Activated T-cell treated with anti-CD3 and anti-CD28 coated beads for 1 hour (primary cell): ENCODE measurements at places on chromosomes 11 and 22.

- no peak for DNase-seq
Measured at GRCh38 chr11:115317277-115318185, 186.7 kb downstream of the CADM1 start.

DNA sequence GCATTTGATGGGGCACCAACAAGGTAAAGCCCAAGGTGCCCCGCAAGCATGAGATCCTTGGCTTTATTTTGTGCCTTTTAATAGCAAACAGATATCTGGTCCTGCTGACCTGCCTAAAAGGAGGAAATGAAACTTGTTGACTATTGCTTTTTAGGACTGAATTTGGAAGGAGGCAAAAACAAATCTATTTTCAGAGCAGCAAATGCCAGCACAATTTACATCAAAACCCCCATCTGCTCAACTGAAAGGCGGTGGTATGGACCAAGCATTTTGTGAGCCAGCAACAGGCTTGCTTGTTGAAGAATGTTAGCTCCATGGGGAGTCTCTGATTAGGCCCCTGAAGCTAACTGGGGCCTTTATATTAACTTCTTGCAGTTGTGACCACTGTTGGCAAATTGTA, 192.6 kb upstream of the E2F8 start:
- DNase-seq: no peak

DNA sequence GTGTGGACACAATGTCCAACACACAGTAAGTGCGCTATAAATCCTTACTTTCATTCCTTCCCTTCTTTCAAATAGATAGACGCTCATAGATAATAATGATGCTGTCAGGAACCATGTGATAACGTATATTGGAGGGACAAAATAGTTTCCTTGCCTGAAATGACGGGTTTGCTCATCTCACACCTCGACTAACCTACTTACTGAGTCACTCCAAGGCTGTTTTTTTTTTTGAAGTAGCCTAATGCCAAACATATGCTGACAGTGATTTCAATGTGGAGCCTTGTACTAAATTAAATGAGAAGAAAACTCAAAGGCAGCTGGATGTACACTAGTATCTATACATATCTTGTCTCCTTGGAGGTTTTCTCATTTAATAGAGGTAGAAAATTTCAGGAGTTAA, 400.5 kb downstream of the NELL1 start:
- no peak for DNase-seq

GRCh38 chr11:118320515-118320914, 16.0 kb downstream of the CD3E start:
- no peak for DNase-seq

DNA sequence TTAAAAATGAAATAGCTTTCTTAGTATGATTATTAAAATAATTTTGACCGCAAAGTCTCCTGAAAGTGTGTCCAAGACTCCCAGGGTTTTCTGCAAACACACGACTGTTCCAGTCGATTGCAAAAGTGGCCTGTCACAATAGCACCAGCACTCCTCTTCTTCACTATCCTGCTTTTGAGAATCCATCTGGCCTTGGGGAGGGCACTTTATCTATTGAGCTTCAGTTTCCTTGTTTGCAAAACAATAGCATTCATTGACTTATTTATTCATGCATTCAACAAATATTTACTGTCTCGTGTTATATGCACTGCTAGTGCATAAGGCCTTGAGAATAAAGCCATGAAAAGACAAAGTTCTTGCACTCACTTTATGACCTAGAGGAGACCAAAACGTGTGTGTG, 96.2 kb upstream of the NTM start:
- DNase-seq: no peak

- DNase-seq: no peak
Measured at GRCh38 chr11:10762913-10763421, 11.9 kb downstream of the CTR9 start.

DNA sequence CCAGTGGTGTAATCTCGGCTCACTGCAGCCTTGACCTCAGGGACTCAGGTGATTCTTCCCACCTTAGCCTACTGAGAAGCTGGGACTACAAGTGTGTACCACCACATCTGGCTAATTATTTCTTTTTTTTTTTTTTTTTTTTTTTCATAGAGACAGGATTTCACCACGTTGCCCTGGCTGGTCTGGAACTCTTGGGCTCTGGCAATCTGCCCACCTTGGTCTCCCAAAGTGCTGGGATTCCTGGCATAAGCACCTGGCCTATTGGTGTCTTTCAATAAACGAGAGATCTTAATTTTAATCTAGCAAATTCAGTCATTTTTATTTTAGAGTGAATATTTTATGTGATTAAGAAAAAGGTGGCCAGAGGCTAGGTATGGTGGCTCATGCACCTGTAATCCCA, 40.1 kb downstream of the DGCR2 start:
- DNase-seq: no peak

DNA sequence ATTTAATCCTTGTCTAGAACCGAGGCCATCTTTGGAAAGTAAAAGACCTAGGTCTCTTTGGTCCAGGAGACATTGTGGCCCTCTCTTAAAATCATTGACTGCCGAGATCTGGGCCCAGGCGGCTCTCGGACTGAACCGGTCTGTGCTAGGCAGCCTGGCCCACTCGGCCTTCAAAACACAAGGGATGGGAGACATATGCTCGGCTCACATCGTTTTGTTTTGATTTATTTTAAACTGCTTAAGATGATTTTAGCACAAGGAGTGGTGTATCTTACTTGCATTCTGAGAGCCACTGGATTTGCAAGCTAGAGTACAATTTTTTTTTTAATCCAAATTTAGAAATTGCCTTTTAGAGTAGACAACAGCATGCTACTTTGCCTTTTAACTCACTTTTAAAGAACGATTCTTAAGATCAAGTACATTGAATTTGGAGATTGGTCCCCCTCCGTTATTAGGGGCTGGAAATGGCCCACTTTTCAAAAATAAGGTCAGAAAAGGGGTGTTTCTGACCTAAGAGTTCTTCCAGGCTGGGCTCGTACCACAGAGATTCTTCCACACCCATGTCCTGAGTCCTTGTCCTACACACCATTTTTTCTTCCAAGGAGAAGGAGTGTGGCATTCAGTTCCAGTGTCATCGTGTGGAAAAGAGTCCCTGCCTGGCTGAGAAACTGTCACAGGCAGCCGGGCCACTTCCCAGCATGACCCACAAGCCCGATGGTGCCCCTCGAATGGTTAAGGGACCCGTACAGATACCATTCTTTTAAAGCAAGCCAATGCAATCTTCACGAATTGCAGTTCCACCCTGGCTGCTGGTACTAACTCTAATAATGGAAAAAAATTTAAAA, 80.5 kb upstream of the WNT7B start:
- no peak for DNase-seq

- no peak for DNase-seq
Measured at GRCh38 chr11:1391165-1392075, 1.7 kb downstream of the BRSK2 start.

GRCh38 chr11:124895471-124895971, 2.1 kb downstream of the ROBO4 start:
- DNase-seq: no peak

DNA sequence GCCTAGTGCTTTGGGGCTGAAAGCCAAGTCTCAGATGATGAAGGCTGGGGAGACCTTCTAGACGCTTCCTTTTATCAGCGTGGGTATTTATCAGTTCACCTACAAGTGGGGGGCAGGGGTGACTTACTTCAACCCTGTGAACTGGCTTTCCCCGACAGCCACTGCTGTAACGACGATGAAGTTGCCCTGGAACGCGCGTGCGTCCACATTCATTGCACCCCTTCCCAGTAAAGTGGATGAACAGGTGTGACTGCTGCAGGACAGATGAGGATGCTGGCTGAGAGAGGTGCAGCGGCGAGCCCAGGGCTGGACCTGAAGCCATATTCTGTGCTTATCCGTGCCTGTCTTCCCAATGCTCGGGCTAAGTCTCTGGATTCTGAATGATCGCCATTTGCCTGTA, 1122.3 kb downstream of the TBC1D22A start:
- no peak for DNase-seq

DNA sequence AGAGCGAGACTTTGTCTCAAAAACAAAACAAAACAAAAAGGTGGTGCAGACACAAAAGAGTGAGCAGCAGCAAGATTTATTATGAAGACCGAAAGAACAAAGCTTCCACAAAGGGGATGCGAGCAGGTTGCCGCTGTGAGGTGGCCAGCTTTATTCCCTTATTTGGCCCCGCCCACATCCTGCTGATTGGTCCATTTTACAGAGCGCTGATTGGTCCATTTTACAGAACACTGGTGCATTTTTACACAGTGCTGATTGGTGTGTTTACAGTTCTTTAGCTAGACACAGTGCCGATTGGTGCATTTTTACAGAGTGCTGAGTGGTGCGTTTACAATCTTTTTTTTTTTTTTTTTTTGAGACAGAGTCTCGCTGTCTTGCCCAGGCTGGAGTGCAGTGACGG, 77.4 kb downstream of the CECR2 start:
- DNase-seq: no peak

- DNase-seq: no peak
Measured at GRCh38 chr11:10331548-10332289, 26.8 kb downstream of the ADM start.

- DNase-seq: no peak
Measured at GRCh38 chr22:35014812-35015211, 51.1 kb upstream of the ISX start.

GRCh38 chr11:126415669-126416420, 60.4 kb downstream of the ST3GAL4 start:
- DNase-seq: no peak

DNA sequence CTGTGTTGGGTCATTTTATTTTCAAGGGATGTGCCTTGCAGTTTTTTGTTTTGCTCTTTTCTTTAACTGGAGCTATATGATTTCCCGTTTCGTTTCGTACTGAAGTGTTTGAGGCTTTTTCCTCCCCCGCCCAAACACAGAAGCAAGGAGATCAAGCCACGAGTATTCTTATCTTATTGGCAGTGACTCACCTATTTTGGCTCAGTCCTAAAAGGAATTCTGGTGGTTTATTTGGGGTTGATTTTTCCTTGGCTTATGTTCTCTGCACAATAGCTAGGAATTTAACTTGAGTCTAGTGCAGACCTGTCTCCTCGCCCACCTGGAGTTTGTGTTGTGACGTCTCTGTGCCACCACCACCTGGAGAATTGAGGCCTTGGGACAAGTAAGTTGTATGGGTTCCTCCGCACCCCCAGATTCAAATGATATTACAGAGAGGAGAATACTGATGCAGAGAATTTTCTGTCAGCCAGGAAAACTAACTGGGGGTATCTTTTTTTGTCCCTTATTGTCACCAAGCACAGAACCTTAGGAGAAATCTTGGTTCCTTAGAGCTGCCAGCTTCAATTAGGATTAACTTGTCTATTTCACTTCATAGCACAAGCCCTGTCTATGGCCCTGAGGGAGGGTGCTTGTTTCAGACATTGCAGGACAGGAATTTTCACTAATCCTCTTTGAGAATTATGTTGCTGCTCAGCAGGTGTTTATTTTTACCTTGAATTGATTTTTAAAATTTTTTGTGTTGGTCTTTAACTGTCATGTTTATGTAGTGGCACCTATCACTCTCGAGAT, 90.4 kb upstream of the BIRC3 start:
- DNase-seq: no peak

DNA sequence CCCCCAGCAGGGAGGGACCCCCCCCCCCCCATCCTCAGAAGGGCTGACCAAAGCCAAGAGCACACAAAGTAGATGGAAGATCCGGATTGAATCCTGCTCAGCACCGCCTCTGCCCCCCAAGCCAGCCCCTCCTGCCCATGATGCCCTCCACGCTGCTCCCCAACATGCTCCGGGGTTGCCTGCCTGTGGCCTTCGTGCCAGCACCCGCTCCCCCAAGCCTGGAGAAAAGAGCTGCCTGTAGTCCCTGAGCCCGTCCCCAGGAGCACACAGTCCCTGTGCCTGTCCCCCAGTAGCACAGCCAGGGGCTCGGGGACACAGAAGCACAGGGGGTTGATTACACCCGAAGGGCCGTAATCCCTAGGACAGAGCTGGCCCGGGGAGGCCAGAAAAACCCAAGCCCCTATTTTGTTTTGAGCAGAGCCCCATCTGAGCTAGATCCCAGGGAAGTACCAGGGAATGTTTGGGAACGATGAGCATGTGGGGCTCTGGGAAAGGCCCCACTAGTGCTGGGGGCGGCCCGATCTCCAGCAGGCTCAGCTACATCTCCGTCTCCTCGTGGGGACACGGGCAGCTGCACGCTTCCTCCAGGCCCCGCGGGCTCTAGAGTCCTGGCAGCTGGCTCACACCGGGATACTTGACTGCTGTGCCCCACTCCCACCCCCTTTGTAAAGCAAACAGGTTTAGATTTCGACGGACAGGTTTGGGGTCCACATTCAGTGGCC, 66.7 kb downstream of the PHF21B start:
- DNase-seq: no peak
